ENCODE measurements at places on chromosomes 3 and 15.

DNA sequence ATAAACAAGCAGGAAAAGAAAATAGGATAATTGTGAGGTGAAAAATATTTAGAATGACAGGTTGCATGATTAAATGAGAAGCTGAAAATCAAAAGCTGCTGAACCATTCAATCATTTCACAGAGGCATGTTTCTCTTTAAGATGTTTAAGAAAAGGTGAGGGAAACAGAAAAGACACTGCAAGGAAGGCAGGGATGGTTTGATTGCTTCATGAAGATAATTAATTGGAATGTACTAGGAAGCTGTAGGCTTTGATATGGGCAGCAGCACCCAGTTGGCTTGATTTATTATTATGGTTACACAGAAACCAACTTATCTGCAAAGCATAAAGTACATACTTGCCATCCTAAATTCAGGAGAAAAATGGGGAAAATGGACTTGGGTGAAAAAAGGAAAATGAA, 234.6 kb downstream of the SUCLG2 start:
- no peak for DNase-seq

- no peak for DNase-seq
Measured at GRCh38 chr3:128432971-128433836, 33.5 kb downstream of the DNAJB8 start.

DNA sequence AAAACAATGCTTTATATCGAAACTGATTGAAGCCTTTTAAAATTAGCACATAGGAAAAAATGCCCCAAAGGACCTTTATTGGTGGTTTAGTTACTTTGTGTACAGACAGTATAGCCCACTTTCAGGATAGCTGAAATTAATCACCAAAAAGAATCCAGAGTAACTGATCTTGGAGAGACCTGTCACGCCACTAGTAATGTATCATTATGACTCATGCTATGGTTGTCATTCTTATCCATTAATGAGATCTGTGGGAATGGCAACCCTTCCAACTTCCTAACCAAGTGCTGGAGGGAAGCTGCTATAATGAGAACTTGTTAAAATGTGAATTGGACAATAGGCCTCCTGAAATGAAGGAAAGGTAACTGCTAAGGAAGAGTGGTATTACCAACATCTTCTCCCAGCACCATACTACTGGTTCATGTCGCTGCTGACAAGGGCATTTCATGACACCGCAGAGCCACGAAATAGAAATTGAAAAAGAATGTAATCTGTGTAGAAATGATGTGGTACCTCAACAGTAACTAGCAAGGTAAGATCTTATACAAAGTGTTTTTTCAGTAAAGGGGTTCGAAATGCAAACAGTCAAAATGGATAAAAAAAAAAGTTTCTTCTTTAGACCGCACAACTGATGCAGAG, 7.1 kb upstream of the EMC4 start:
- no peak for DNase-seq

GRCh38 chr15:31262143-31262530, 64.5 kb upstream of the KLF13 start:
- no peak for DNase-seq

DNA sequence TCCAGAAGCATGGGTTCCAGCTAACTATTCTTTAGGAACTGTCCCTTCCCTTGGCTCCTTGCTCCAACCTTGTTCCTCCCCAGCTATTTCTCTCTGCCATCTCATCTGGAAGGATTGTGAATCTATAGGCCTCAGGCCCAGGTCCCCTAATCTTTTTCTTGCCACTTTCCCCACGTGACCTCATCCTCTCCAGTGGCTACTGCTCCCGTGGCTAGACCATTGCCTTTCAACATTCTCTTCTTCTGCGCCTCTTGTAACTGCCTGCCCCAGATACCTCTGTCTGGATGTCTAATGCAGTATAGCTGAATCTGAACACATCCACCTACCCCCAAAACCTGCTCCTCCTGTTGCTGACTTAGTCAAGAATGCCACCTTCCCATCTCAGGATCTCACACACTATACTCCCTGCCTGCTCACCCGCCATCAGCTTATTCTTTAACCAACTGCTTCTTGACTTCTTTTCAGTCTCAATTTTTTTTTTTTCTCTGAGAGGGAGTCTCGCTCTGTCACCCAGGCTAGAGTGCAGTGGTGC, 5.2 kb downstream of the GPX1 start:
- DNase-seq: no peak

DNA sequence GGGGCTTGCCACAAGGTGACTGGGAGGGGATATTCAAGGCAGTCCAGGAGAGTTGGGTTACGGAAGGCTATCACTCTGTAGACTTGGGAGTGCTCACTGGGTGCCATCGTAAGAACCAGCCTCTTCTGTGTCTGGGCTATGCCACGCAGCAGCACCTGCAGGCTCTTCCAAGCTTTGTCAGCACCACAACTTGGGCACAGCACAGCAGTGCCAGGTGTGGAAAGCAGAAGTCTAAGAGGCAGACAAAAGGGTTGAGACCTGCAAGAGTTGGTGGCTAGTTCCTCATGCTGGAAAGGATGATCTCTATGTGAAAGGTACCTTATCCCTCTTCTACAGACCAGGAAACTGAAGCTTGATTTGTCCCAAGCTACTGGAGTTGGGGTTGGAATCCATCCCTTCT, 15.8 kb downstream of the CX3CR1 start:
- no peak for DNase-seq

DNA sequence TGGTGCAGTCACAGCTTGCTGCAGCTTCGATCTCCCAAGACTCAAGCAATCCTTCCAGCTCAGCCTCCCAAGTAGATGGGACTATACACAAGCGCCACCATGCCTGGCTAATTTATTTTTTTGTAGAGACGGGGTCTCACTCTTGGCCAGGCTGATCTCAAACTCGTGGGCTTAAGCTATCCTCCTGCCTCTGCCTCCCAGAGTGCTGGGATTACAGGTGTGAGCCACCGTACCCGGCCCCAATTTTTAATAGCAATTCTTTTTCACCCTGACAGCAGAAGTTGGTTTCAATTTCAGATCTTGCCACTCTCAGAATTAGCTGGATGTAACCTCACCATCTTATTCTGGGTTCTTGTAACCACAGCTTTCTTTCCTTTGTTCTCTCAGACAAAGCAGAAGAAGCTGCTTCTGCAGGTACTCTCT, 64.8 kb downstream of the TRIM71 start:
- DNase-seq: no peak

GRCh38 chr3:80014576-80014975, 246.8 kb upstream of the ROBO1 start:
- DNase-seq: no peak

GRCh38 chr15:60000113-60000823, 3.8 kb upstream of the FOXB1 start:
- no peak for DNase-seq

DNA sequence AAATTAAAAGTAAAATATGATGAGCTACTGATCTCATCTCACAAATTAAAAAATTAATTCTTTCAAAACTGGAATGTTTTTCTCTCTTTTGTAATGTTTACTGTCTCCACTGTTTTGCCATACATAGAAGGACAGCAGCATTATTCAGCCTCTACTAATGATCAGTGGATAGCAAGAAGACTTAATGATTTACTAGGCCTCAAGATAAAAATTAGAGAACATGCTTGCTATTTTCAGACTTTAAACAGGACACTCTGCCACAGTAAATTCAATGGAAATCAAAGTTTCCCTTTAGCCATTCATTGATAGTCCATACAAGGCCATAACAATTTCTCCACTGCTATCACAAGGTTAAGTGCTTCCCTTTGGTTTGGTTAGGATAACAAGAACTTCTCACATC, 129.4 kb downstream of the TMCC1 start:
- no peak for DNase-seq

GRCh38 chr3:33075995-33076394, 21.0 kb downstream of the GLB1 start:
- DNase-seq: no peak

Data from lung microvascular endothelial cell (primary cell).